Fibroblast of skin of back (primary cell): ENCODE measurements at places on chromosomes 1 and 21.

- peak; percentile 7 for DNase-seq
These were observed 2.0 kb downstream of the GLUL start for GRCh38 chr1:182389619-182390047.

DNA sequence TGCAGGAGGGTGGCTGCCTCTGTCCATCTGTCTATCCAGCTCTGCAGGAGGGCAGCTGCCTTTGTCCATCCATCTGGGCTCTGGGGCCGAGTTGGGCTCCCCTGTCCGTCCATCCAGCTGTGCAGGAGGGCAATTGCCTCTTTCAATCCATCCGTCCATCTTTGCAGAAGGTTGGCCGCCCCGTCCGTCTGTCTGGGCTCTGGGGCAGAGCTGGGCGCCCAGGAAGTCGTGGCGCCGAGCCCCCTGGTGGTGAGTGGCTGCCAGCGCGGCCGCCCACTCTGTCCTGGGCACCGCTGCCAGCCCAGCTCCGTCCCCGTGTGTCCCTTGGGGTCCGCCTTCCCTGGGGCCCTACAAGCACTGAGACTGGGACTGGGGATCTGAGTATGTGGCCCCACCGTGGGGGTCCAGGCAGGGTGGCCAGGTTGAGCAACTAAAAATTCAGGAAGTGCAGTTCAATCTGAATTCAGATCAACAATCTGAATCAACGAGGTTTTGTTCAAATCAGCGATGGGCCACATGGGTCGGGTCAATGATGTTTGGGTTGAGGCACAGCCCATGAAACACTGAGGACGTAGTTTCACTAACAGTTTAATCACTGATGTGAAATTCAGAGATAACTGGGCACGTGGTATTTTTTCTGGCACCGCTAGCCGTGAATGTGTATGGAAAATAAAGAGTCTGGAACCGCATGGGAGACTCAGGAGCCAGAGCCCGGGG lies 99.1 kb upstream of the ACTRT2 start:
- DNase-seq: no peak

DNA sequence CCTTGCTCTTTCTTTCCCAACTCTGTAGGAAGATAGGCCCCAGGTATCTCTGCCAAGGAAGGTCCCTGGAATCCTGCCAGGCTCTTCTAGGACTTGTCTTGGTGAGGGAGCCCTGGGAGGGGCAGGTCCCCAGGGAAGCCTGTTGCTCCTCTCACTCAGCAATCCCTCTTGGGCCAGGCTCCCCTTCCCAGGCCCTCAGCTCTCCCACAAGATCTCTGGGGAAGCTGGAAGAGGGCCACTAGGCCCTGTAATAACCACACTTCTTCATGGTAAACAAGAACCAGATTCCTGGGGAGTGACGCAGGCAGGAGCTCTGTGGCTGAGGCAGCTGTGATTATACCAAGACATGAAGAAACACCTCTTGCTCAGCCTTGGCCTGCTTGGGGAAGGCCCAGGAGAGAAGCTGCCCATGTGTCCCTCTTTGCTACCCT lies 9.9 kb upstream of the MAPKAPK2 start:
- peak; percentile 99 for DNase-seq

DNA sequence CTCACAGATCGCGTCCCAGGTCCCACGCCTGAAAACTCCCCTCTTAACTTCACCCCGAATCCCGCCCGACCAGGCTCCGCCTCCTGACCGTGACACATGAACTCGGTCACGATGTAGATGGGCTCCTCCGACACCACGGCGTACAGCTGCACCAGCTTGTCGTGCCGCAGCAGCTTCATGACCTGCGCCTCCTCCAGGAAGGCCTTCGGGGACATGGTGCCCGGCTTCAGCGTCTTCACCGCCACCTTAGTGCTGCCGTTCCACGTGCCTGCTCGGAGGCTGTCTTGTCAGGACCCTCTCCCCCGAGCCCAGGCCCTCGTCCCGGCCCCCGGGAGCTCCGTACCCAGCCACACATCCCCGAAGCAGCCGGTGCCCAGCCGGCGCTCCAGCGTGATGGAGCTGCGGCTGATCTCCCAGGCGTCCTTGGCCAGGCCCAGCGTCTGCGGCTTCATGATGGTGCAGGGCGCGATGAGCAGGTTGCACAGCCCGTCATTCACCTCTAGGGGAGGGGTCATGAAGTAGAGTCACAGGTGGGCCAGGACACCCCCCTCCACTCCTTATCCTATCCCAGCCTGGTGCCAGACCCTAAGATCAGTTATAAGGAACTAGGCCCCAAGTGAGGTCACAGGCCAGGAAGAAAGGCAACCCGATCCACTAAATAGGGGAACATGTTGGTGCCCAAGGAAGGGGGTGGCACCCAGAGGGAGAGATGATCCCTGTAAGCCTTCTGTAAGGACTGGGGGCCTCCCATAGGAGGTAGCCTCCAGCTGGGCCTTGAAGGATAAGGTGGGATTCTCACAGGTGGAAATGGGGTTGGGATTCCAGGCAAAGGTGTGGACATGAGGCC lies 11.6 kb upstream of the AHDC1 start:
- DNase-seq: no peak

DNA sequence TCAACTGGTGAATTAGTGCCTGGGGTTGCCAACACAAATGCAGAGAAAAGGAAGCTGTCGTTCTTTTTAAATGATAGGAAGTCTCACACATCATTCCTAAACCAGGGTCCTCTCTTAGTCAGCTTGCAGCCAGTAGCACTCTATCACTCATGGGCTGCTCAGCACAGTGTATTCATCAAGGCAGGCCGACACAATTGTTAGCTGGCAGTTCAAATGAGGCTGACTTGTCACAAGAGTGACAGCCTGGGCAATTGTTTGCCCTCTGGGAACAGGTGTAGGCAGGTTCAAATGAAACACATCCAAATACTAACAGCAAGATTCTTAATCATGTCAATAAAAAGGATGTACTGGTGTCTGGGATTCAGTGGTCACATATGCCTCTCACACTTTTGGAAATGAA lies 76.9 kb downstream of the ERICH3 start:
- DNase-seq: no peak
